ENCODE measurements at places on chromosomes 2 and 18.

GRCh38 chr2:48607307-48608014 is 10.2 kb upstream of the GTF2A1L start:
- DNase-seq: no peak

DNA sequence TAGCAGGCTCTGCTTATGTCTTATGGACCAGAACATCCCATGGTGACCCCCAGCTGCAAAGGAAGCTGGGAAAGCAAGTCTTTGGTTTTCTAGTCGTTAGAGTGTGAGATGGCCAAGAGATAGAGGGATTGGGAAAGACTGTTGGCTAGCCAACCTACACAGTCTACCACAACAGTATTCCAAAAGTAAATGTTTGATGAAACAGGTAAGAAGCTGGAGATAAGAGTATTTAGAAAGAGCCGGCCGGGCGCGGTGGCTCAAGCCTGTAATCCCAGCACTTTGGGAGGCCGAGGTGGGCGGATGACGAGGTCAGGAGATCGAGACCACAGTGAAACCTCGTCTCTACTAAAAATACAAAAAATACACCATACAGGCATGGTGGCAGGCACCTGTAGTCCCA is 124.4 kb downstream of the GALNT1 start:
- DNase-seq: no peak

DNA sequence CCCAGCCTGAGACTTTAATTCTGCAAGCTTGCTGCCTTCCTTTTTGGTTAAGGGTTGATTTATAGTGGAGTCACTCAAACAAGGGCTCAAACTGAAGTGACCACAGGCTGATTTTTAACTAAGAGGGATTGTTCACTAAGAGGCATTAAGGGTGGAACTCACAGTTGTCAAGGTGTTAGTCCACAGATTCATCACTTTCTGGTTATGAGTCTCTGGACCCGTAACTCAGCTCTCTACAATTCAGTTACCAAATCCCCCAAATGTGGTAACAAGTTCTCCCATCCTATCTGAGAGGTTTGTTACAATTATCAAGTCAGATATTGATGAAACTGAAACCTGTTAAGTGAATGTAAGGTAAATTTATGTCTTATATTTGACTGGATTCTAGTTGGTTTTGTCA is 185.9 kb upstream of the KLHL14 start:
- no peak for DNase-seq

DNA sequence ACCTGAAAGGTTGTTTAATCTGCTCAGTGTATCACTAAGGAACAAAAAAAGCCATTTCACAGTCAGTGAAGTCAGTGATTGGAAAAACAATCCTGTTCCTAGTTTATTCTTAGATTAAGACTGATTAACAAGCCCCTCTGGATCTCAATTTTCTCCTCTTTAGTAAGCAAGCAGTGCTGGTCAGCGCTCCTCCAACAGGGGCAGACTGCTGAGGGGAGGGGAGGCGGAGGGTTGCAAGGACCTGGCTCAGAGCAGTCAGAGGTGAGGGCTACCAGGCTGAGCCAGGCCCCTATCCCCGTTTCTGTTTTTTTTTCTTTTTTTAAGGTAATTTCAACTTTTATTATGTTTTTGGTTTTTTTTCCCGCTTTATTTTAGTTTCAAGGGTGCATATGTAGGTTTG is 24.7 kb upstream of the KCNS3 start:
- DNase-seq: no peak

DNA sequence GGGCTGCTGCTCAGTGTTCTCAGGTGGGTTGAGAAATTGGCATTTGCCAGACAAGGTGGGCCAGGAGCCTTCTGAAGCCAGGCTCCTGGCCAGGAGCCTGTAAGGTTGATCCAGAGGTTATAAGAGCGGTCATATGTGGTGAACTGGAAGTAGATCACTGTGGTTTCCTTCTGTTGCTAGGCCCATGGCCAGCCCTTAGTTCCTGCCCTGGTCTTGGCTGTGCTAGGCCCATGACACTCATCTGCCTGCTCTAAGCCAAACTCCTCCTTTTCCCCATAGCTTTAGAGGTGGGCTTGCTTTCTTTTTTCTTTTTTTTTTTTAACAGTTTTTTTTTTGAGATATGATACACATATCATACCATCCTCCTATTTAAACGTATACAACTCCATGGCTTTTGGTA is 5.0 kb upstream of the MGAT5 start:
- DNase-seq: no peak

- DNase-seq: no peak
Observed at GRCh38 chr2:71680925-71681324, 227.6 kb downstream of the DYSF start.

- DNase-seq: no peak
Observed at GRCh38 chr2:7771781-7772180, 854.6 kb downstream of the RNF144A start.

DNA sequence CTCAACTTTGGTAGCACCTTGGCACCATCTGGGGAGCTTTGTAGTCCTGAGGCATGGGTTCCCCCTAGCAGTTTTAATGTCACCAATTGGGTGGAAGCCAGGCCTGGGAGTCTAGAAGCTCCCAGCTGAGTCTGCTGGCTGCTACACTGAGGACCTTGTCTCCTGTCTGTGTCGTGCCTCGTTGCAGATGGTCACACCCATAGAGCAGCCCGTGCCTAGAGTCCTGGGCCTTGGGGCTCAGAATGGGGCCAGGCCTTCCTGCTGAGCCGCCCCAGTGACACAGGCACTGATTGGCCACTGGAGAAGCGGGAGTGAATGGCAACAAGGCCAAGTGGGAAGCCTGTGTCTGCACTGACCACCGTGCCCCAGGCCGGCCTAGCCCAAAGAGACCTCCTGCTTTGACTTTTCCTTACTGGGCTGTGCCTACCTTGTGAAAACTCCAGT is 113.2 kb downstream of the SH3RF3 start:
- DNase-seq: no peak

GRCh38 chr2:236899950-236900640 is 185.6 kb upstream of the COPS8 start:
- DNase-seq: peak; percentile 42

DNA sequence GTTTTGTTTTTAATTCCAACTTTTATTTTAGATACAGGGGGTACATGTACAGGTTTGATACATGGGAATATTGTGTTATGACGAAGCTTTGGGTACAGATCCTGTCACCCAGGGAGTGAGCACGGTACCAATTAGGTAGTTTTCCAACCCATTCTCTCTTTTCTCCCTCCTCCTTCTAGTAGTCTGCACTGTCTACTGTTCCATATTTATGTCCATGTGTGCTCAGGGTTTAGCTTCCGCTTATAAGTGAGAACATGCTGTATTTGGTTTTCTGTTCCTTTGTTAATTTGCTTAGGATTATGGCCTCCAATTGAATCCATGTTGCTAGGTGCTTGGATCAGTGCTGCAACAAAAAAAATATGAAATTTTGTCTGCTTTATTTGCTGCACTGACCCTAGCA is 659.3 kb upstream of the TMEFF2 start:
- DNase-seq: no peak

DNA sequence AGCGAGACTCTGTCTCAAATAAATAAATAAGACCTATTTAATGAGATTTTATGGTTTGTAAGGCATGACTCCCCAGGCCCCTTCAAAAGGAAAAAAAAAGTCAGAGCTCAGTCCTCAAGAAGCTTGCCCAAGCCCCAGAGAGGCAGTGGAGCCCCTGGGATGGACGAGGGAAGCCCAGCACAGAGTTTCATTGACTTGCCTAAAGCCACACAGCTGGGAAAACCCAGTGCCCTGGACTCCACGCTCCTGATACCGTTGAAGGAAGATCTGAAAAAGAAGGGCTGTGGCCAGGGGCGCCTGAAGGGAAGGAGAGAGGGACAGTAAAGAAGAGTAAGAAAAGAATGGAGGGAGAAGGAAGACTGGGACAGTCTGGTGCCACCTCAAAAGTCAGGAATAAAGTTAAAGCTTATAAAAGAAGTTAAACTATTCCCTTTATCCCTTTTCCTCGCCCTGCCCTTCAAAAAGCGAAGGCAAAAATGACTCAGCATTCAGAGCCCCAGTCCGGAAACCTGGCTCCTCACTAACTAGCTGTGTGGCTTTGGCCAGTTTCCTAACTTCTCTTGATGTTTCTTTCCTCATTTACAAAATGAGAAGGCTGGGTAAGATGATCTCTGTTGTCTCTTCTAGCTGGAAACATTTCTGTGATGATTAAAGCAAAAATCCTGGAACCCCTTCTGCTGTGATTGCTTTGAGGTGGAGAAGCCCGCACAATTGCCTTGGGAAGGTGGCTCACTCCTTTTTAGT is 46.7 kb downstream of the LYPD1 start:
- no peak for DNase-seq

DNA sequence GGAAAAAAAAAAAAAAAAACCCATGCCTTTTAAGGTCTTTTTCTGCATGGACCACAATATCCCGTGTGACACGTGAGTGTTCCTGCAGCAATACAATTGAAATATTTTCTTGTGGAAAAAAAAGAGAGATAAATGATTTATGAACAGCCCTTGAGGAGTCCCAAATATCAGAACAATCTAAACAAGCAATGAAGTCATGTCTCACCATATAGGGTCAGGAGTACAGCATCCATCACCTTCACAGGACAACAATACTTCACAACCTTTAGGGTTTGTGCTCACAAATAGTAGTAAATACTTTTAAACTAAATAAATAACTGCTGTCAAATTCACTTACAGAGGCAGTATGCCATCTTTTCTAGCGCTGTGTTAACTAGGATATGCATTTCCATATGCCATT is 87.9 kb downstream of the ZEB2 start:
- DNase-seq: no peak

GRCh38 chr18:28607991-28608390 is 431.1 kb upstream of the CDH2 start:
- DNase-seq: no peak

DNA sequence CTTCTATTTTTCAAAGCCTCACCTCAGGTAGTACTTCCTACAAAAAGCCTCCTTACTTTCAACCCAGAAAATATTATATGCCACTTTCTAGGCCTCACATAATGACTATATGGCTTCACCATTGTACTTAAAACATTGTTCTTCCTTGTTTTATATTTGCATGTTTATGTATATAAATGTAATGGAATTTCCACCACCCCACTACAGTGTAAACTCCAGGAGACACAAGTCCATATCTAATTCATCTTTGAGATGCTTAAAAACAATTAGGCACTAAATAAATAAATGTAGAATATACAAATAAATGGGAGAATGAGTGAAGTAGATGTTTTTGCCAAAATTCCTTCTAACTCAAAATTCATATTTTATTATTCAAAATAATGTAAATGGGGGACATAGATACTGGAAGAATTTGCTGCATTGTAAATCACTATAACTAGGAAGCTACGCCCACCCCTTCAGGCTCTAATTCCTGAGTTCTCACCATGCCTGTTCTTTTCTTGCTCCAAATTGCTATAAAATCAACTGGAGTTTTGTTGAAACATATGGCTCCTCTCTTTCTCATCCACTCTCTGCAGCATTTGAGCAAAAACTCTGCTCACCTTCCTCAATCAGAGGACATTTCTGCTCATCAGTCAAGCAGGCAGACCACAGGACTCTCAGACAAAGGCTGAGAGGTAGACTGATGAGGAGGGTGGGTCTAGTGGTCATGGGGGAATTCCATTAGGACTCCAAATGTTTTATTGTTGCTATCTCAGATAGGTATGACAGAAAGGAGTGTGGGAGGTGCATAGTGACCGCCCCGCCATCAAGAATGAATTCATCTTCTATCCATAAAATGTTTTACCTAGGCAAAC is 243.0 kb downstream of the HNMT start:
- DNase-seq: no peak

DNA sequence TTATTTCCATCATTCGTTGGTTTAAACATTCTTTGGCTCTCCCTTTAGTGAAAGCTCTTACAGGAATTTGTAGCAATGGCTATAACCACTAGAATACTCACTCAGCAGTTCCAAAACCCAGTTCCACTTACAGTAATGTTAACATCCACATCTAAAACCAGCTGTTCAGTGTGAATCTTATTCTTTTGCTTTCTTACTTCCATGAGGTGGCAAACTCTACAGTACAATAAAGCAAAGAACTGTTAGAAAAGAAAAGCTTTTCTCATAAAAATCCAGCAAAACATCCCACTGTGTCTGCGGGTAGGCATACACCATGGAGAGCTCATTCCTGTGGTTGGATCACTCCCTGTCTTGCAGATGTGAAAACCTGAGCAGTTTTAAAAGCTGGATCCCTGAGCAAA is 147.1 kb downstream of the ARHGAP28 start:
- DNase-seq: no peak

Data from NCI-H526 (cell line).